Placental epithelial cell (primary cell): ENCODE measurements at places on chromosomes 5 and 9. TPM values are rescaled to one million over a fixed set of nuclear protein-coding genes. Genes with fewer than 3 reads are reported as not detected.

Gene SLC34A3
- 0.11 and 0.39 TPM in 2 replicates for total RNA-seq

Gene CHSY3
- total RNA-seq = 9.5 and 18.5 TPM in 2 replicates

Gene GRPEL2
- total RNA-seq = 8.6 and 22.1 TPM in 2 replicates

Gene IFNB1
- not detected in 2 replicates for total RNA-seq

Gene FREM1
- total RNA-seq = 1.5 and 3.5 TPM in 2 replicates

Gene IL3
- not detected in 2 replicates for total RNA-seq

Gene C9orf152
- not detected in 2 replicates for total RNA-seq

Gene RAB3C
- under 0.01 TPM in 1 of 2 replicates, not detected in the other for total RNA-seq

Gene PAEP
- not detected in 2 replicates for total RNA-seq

Gene KCNV2
- not detected in 2 replicates for total RNA-seq

Gene OR13F1
- not detected in 2 replicates for total RNA-seq

Gene EEIG1
- total RNA-seq = 15.8 and 22.4 TPM in 2 replicates

Gene PCDHGA3
- total RNA-seq = 0.33 and 1.2 TPM in 2 replicates

Gene SLC1A1
- 3.1 and 3.9 TPM in 2 replicates for total RNA-seq

Gene APBA1
- total RNA-seq = 6.7 and 15.3 TPM in 2 replicates

Gene NUP155
- total RNA-seq = 27.1 and 35.4 TPM in 2 replicates

Gene RFX3
- 2.4 and 2.7 TPM in 2 replicates for total RNA-seq

Gene KIF20A
- 9.8 and 18.5 TPM in 2 replicates for total RNA-seq

Gene GLRA1
- not detected in 2 replicates for total RNA-seq

Gene ANKRD18A
- under 0.01 TPM in 1 of 2 replicates, not detected in the other for total RNA-seq

Gene FLT4
- under 0.01 TPM in 2 replicates for total RNA-seq

Gene C9orf43
- total RNA-seq = 0.33 and 1.2 TPM in 2 replicates

Gene TAS2R1
- total RNA-seq = under 0.01 and 0.76 TPM in 2 replicates

Gene HBEGF
- total RNA-seq = under 0.01 and 1.2 TPM in 2 replicates

Gene PANK3
- total RNA-seq = 20.4 and 46.6 TPM in 2 replicates

Gene WNT8A
- not detected in 2 replicates for total RNA-seq

Gene IRX4
- 0.11 TPM in 1 of 2 replicates, not detected in the other for total RNA-seq

Gene LTC4S
- total RNA-seq = 1.2 TPM in 1 of 2 replicates, not detected in the other
